NCI-H2029 treated with DMSO at 0.1 percent for 48 hours (cell line): ENCODE measurements at places on chromosomes 12 and 14.

DNA sequence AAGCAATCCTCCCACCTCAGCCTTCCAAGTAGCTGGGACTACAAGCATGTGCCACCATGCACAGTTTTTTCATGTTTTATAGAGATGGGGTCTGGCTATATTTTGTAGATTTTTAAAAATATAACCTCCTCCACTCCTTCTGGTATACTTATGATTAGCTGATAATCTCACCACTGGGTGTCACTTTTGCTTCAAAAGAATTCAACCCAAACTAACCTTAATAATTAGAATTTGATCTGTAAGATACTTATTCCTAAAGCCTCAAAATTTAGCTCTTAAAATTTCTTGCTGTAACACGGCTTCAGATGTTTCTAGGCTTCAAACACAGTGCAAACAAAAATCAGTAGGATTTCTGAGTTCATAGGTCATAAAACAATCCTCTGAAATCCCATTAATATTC is 130.3 kb downstream of the CEP83 start:
- DNase-seq = no peak

- DNase-seq = no peak
Observed at GRCh38 chr12:76041406-76041805, 9.8 kb upstream of the PHLDA1 start.

DNA sequence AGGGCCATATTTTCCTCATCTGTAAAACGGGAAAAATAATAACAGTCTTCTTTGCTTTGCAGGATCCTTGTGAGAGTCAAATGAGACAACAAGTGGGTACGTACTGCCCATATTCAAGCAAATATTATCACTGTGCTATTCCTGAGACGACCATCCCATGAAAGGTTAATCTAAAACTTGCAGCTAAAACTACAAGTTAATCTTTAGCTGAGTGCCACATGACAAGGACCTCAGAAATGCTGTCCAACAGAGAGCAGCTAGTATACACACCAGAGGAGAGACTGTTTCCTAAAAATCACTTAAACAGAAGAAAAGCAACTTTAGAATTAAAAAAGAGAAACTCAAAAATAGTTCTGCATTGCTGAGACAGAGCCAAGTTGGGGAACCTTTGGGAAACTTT is 162.7 kb upstream of the TMTC2 start:
- DNase-seq = no peak

GRCh38 chr14:81132468-81132867 is 88.3 kb downstream of the GTF2A1 start:
- no peak for DNase-seq

DNA sequence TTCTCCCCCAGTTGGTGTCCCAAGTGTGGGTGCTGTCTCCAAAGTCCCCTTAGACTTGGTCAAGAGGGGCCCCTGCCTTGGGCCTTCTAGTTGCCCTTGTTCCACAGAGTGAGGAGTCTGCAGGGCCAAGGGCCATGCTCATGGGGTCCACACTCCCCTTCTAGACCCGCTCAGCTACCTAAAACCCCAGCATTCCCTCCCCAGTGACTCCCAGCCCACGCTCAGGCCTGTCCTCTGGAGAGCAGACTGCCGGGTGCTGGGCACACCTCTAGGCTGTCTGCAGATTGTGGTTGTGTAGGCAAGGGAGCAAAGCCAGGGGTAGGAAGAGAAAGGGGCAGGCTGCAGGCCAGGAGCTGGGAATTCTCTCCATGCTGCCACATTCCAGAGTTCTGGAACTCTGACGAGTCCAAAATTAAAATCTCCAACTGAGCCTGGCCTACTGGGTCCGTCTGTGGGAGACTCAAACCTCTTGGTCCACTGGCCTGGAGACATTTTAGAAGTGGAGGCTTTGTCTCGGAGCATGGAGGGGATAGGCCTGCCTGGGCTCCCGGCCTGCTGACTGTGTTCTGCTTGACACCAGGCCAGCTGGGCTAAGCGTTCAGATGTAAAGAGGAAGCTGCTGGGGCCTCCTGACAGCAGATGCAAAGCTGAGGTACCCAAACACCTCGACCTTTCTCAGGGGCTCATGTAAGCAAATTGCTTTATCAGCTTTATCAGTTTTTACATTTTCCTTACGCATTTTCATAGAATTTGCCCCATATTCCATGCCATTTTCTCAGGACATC is 13.7 kb upstream of the KRT5 start:
- no peak for DNase-seq

DNA sequence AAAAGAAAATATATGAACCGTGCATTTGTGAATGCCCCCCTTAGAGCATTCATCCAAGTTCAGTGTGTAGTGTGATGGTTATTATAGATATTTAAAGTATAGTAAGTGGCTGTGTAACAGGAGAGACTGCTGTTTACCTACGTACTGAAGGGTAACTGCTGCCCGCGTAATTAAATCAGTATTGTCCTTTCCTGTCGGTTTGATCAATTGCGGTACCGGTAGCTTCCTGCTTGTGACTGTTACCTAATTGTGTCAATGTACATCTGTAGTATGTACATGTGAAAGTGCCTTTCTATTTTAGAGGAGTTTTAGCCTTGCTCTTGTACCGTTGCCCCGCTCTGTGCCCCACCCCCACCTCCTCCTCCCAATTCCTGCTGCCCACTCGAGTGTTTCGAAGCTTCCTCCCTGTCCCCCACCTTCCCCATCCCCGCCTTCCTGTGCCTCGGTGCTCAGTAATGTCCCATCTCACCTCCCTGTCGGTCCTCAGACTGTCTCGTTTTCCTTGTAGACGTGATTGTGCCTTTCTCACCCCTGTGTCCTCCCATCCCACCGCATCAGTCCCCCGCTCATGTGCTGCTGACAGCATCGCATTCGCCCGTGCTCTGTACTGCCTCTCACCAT is 75.0 kb downstream of the KICS2 start:
- DNase-seq = no peak

GRCh38 chr12:81991868-81992267 is 232.7 kb upstream of the PPFIA2 start:
- no peak for DNase-seq

- DNase-seq = no peak
Observed at GRCh38 chr14:60092526-60092920, 800 bp downstream of the PCNX4 start.

- DNase-seq = no peak
Observed at GRCh38 chr14:81662570-81663197, 129.0 kb upstream of the SEL1L start.

DNA sequence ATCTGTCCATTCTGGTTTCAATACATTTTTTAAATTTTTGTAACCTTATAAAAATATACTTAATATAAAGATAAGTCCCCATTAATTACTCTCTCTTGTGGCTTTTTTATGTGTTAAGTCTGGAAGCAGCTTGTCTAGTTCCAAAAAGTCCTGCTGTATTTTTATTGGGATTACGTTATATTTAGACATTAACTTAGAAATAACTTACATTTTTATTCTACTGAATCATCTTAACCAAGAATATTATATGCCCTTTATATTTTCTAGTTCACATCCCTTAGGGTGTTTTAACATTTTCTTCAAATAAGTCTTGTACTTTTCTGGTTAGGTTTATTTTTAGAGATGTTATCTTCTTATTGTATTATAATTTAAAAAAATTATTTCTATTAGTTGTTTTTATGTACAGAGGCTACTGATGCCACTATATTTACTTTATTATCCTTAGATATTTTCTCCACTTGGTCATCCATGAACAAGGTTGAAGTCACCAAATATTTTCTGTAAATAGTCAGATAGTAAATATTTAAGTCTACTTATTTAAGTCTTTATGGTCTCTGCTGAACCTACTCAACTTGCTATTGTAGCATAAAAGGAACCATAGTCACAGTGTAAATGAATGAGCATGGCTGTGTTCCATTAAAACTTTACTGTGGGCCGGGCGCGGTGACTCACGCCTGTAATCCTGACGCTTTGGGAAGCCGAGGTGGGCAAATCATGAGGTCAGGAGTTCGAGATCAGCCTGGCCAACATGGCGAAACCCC is 132.4 kb upstream of the NEDD1 start:
- no peak for DNase-seq

DNA sequence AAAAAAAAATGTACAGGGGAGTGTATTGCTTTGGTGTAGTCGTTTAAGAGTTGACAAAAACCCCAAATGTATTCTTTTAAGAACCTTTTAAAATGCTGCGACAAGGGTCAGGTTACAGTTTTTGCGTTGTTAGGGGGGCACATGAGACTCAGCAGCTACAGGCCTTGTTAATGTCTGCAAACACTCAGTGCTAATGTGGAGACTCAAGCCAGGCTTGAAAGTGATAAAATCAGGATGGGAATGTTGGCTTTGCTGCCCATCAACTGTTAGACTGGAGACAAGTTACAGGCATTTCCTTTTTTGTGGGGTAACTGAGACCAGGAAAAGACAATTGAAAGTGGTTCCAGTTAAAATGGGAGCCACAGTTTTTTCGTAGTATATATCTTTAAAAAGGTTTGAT is 84.8 kb downstream of the PRKCH start:
- peak; percentile 80 for DNase-seq

GRCh38 chr14:72142328-72142727 is 210.1 kb downstream of the RGS6 start:
- no peak for DNase-seq

DNA sequence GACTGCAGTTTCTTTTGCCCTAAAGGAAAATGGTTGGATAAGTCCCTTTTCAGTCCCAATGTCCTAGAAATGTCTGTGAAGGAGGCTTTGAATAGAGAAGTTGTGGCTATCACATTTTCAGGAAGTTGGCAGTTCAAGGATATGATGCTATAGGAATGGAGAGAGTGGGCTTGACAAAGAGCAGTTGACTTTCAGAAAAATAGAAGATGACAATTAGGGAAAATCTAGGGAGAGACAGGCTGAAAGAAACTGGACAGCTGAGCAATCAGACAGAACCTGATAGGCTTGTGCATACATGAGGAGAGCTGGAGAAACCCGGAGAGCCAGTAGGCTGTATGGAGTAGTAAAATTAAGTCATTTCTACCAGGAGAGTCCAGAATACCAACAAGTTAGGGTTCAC is 50.5 kb downstream of the LMNTD1 start:
- DNase-seq = no peak

DNA sequence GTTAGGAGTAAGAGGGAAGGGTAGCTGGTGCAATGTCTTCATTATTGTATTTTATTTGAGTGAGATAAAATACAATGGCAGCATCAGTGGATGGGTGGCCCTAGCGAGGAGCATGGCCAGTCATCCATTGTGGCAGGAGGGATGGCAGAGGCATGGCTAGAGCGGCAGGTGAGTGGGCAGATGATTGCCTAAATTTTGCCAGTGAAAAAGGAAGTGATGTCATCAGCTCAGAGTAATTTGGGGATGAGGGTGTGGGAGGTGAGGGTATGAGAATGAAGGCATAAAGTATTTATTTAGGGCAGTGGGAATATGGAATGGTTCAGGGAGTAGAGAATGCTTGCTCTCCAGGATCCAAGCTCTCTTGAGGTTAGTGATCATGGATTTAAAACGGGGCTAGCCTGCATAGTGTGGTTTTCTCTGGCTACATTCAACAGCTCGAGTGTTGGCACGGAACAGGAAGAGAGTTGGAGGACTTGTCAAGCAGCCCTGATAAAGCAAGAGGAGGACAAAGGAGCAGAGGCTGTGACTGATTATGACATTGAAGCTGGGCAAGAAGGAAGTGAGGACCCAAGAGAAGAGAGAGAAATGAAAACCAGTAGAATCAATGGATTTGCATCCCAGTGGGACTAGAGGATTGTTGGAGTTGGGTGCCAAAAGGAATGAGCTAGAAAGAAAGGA is 18.7 kb upstream of the SERPINA6 start:
- DNase-seq = peak; percentile 33

DNA sequence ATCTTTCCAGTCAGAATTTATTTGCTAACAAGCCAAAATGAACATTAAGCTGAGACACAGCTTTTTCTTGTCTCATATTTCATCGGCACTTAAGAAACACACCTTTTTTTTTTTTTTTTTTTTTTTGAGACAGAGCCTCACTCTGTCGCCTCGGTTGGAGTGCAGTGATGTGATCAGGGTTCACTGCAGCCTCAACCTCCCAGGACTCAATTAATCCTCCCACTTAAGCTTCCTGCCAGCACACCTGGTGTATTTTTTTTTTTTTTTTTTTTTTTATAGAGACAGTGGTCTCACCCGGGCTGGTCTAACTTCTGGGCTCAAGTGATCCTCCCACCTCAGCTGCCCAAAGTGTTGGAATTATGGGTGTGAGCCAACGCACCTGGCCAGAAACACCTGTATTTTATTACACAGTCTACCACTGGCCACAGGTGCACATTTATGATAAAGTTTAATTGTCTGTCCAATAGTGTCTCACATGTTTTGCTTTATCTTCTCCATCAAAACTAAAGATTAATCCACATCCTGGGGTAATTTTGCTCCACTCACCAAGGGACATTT is 62.7 kb downstream of the C2CD5 start:
- peak; percentile 13 for DNase-seq

GRCh38 chr14:71995741-71996140 is 63.5 kb downstream of the RGS6 start:
- DNase-seq = no peak

DNA sequence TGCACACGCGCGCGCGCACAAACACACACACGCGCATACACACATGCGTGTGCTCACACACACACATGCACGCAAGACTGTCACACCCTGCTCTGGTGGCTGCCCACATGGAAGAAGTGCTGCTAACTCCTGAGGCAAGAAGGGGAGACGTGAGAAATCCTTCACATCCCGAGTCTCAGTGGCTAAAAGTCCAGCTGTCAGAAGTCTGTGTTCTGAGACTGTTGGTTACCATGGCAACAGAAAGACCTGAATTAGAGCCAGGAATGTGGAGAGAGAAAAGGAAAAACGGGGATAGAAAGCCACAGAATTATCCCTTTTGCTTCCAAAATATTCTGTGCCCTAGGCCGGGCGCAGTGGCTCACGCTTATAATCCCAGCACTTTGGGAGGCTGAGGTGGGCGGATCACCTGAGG is 71.2 kb downstream of the PPFIBP1 start:
- DNase-seq = no peak

DNA sequence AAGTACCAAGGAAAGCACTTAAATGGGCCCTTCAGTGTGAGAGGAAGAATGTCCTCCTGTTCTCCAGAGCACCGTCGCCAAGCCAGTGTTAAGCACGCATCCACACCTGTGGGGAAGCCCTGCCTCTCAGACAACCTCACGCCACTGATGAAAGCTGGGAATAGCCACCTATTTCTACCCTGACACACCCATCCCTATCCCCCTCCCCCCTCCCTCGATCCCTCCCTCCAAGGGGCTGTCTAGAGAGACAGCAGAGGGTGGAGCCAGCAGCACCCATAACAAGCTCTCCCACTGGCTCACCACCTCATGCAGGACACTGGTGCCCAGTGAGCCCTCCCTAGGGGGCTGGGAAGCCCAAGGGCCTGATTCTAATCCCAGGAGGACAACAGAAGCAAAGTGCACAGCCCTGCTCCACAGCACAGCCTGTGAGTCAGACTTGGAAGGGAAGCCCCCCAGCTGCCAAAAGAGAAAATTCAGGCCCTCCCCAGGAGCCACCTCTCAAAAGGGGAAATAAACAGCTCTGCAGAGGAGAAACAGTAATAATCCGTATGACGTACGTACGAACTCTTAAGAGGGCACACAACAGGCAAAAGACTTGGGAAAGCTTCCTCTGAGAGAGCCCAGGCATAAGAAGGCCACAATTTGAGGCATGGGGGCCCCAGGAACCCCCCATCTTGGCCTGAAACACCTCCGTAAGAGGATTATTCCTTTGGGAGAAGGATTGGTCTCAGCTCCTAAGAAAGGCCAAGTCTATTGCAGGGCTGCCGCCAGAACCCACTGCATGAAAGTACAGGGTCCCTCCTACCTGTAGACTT is 7.8 kb downstream of the PITPNM2 start:
- no peak for DNase-seq

GRCh38 chr12:67732857-67733256 is 84.3 kb downstream of the DYRK2 start:
- no peak for DNase-seq
